ENCODE measurements at places on chromosomes 13 and 19.
A peak's percentile ranks its signal among the peaks of the same experiment; 100 is the strongest.

GRCh38 chr13:44280456-44280855 lies 93.2 kb upstream of the SERP2 start:
- no peak for DNase-seq

GRCh38 chr13:71278512-71278911 lies 588.5 kb downstream of the DACH1 start:
- DNase-seq, result no peak

- DNase-seq, result peak; percentile 85
Measured at GRCh38 chr19:54464044-54464629, 559 bp upstream of the LENG9 start.

DNA sequence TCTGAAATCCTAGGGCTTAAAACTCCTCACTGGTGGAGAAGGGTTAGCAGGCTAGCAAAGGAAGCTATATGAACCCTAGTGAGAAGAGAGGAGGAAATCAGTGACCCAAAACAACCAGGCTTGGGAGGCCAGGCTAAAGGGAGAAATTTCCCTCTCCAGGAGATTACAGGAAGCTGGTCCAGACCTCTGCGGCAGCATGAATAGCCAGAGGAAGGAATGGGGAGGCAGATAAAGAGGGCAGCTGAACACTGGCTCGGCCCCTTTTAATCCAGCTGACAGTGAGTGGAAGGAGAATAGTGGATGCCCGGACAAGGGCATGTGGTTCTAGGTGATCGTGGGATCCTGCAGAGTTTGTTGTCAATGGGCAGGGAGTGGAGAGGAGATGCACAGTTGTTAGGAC lies 130.6 kb downstream of the COG6 start:
- no peak for DNase-seq

GRCh38 chr13:27336014-27336673 lies 65.5 kb downstream of the RASL11A start:
- peak; percentile 48 for DNase-seq

- no peak for DNase-seq
Measured at GRCh38 chr13:27536361-27537101, 83.8 kb downstream of the LNX2 start.

- DNase-seq, result no peak
Measured at GRCh38 chr19:15488489-15489226, 9.4 kb upstream of the PGLYRP2 start.

GRCh38 chr13:35471706-35472322 lies 4.7 kb downstream of the MAB21L1 start:
- DNase-seq, result peak; percentile 5

DNA sequence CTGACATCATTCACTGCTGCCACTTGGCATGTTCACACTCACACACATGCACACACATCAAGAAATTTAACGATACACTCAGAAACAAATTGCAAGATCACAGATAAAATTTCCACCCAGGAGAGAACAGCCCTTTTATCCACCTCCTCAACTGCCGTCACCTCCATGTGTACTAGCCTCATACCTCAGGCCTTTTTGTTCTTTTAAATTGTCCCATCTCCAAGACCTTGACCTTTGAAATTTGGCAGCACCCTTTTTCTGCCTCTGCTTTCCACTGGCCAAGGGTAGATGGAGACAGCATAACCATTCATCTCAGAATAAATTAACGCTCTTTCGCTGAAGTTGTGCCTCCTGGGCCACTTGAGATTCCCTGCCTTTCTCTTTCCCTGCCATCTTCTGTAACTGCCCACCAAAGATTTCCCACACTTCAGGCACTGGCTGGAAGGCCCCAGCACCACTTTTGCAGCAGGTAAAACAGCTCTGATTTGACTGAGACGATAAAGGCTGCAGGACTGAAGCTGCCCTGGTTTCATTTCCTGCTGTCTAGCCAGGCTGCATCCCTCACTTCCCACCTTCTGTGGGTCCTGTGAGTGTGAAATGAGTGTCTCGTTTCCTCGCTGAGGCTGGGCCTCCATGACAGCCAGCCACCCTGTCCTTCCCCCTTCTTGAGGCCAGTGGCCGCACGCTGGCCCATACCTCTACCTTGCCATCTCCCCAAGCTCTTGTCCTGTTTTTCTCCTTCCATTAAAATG lies 39.3 kb downstream of the MBNL2 start:
- DNase-seq, result no peak

DNA sequence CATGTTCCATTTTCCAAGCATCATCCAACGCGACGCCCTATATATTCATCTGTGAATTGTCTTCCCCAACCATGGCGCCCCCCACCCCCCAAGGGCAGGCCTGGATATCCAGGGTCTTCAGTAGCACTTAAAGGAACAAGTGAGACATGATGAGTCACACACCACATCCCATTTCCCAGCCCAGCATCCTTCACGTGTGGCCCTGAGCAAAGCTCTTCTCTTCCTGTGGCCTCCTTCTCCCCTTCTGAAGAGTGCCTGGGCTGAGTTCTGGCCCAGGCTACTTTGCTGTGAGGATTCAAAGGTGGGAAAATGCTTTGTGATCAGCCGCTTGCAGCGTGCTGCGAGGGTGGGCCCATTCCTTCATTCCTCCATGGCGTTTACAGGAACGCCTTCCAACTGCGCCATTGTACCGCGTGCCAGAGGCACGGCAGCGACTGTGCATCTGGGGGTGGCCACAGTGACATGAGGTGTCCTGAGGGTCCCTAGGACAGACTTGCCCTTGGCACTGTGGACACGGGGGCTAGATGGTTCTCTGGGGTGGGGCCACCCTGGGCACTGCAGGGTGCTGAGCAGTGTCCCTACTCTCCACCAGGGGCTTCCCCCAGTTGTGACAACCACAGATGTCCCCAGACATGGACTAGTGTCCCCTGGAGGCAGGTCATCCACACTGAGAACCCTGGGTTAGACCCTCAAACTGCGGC lies 11.7 kb downstream of the PLIN4 start:
- DNase-seq, result peak; percentile 58

DNA sequence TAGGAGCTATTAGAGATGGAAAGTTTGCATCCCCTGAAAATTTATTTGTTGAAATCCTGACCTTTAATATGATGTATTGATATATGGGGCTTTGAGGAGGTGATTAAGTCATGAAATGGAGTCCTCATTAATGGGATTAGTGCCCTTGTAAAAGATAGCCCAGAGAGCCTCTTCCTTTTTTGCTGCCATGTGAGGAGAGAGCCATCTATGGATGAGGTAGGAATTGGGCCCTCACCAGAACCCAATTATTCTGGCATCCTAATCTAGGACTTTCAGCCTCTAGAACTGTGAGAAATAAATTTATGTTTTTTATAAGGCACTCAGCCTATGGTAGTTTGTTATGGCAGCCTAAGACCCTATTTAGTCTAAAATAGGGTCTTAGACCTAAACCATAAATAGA lies 250.2 kb upstream of the SLITRK1 start:
- DNase-seq, result no peak

DNA sequence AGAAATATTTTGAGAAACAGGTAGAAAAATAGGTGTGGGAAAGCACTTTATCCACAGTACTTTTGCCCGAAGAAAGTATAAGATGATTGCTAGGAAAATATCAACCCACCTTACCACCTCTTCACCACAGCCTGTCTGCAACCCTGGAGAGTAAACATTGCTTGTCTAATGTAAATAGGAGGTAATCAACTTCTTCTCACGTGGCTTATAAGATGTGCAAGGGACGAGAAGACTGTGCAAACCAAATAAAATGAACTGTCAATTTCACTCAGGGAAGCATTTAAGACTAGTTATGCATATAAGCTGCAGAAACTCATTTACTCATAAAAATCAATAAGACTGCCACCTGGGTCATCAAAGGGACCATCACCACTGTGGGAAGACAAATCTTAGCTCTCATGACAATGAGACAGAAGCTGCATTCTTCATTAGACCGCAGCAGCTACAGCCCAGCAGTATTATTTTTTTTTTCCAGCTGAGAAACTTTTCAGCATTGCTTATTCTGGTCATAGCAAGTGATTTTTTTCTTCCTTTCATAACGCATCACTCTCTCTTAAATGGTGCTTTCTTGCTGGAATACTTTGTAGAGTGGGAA lies 807.7 kb upstream of the GPC6 start:
- DNase-seq, result no peak

- no peak for DNase-seq
Measured at GRCh38 chr13:33168321-33168960, 117.1 kb downstream of the STARD13 start.

- no peak for DNase-seq
Measured at GRCh38 chr13:41682766-41683165, 225.4 kb downstream of the RGCC start.

DNA sequence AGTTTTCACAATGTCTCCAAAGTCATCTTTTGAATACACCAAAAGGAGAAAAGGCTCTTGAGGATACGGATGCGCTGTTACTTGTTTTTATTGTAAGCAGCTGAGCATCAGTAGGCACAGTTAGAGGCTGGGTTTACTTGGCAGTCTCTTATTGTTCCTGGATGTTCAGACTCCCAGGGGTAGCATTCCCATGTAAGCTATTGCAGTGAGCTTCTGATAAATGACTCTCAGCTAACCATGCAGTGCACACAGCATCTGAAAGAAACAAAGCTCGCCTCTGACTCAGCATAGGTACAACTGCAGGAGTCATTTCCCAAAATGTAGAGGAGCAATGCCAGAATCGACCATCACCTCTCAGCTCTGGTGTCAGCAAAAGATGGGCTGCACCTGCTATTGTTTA lies 84.8 kb downstream of the DCT start:
- peak; percentile 9 for DNase-seq

DNA sequence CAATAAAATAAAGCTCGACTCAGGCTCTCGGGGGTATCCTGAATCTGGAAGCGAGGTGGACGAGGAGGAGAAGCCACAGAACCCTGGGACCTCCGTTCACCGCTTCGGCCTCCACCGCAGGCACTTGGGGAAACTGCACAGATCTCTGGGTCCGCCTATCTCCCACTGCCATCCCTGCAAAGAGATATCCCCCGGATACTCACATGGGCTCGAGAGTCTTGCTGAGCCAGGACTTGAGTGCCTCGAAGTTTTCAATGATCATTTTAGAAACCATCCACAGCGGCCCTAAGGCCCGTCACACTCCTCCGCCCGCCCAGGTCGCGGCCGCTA lies 589 bp downstream of the RBM26 start:
- DNase-seq, result no peak

DNA sequence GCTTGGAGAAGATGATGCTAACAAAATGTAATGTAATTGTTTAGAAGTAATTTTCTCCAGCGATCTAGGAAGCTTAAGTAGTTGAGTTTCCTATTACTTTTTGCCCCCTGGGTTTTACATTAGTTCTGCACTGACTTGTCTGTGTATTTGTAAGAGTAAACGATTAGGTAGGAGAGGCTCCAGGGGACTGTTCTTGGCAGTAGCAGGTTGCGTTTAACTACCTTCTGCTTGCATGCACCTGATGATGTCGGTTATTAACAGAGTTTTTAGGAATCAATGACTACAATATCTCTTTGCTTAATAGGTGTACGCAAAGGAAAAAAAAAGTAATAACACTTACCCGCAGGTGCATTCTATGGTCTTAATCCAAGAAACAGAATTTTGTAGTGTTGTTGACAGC lies 18.3 kb upstream of the UGGT2 start:
- DNase-seq, result no peak

DNA sequence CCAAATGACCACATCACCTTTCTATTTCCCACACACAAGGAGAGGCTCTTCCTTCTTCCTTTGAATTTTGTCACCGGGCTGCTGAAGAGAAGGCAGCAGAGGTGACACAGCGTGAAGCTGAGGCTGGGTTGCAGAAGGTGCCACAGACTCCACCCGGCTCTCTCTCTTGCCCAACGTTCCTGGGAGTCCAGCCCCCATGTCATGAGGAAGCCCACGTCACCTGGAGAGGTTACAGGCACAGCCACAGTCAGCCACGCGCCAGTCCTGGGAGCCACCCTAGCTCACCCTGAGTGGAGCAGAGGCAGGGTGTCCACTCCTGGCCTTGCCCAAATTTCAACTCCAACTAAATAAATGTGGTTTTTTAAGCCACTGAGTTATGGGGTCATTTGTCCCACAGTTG lies 4.8 kb upstream of the TMEM255B start:
- no peak for DNase-seq

DNA sequence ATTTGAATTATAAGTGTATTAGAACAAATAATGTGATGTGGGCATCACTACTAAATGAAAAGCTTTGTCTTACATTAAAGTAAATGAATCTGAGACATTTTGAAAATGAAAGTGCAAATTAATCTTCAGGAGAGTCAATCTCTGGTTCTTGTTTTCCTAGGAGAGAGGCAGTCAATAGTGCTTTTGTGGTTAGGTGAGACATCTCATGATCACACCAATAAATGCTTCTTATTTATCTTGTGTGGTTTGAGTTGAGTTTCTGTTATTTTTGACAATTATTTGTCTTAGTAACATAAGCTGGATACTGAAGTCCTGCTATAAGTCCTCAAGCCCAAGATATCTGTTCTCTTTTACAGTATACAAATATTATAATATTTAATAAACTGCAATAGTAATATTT lies 1378.0 kb upstream of the PCDH9 start:
- peak; percentile 21 for DNase-seq

- no peak for DNase-seq
Measured at GRCh38 chr19:44582581-44583265, 30.6 kb upstream of the IGSF23 start.

DNA sequence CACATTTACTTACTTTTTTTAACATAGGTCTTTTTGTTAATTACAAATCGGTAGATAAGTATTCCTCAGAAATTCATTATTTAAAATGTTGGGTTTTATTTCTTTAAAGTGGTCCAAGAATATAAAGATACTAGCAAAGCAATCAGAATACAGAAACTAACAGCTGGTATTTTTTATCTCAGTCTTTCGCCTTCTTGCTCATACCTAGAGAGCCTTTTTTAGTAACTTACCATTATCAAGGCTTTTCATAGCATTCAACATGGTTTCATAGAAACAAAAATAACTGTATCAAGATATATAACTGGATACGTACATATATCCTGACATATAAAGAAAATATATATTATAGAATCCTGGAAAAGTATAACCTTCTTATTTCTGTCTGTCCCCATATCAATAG lies 227.8 kb upstream of the MIR17HG start:
- no peak for DNase-seq

GRCh38 chr13:79455331-79455730 lies 25.6 kb upstream of the NDFIP2 start:
- DNase-seq, result no peak

DNA sequence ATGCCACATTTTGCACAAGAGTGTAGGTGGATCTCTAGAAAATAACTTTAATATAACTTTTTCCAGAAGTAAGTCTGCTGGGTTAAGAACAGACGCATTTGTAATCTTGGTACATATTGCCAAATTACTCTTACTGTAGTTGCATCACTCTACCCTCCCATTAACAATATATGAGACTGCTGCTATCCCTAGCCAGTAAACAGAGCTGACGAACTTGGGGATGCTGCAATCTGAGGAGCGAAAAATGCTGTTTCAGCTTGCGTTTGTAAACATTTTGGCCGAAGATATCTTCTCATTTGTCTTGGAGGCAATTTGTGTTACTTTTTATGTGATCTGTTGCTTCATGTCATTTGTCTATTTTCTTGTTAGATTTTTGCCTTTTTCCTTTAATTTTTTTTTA lies 1482.8 kb downstream of the OLFM4 start:
- no peak for DNase-seq

GRCh38 chr19:51131780-51132680 lies 7.3 kb downstream of the SIGLEC9 start:
- no peak for DNase-seq

GRCh38 chr13:20217168-20217567 lies 15.0 kb downstream of the GJB6 start:
- no peak for DNase-seq
